Activated CD4-positive, CD25-positive, alpha-beta regulatory T cell treated with anti-CD3 and anti-CD28 coated beads, Interleukin-2, amount 50 U/mL, for 24 hours (primary cell): ENCODE measurements at places on chromosomes 11 and 22.

DNA sequence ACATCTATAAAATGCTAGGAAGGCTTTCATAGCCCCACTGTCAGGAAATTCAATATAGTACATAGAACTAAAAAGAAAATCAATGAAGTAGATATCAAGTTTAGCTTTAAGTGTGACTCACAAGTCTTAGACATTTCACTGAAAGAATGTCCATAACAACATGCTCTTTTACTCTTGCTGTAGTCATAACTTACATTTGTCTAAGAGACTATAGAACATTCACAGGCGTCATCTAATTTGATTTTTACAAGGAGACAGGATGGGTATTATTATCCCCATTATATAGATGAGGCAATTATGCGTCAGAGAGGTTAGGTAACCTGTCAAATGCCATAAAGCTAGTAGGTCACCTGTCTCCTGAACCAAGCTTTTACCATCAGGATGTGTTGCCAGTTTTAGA lies 36.9 kb downstream of the BDNF start:
- ATAC-seq, result no peak

- no peak for ATAC-seq
These were observed 31.4 kb downstream of the TRIM29 start for GRCh38 chr11:120106354-120107150.

GRCh38 chr22:28395920-28396753 lies 283.5 kb downstream of the TTC28 start:
- peak; percentile 70 for ATAC-seq

- peak; percentile 19 for ATAC-seq
These were observed 565 bp downstream of the NUCB2 start for GRCh38 chr11:17277024-17277584.

DNA sequence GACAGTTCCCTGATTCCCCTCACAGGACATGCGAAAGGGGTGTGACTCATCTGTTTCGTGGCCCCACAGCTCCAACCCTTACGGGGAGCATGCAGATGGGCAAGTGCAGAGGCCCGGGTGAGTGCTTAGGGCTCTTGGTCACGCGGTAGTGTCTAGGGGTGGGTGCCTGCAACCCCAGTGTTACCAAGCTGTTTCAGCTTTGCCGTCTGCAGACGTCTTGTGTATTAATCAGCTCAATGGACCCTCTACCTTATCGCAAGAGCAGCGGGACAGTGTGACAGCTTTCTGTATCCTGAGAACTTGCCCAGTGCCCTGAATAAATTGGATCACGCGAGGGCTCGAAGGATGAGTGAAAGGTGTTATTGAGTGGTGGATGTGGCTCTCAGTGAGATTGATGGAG lies 816.4 kb upstream of the ANO3 start:
- ATAC-seq, result no peak

DNA sequence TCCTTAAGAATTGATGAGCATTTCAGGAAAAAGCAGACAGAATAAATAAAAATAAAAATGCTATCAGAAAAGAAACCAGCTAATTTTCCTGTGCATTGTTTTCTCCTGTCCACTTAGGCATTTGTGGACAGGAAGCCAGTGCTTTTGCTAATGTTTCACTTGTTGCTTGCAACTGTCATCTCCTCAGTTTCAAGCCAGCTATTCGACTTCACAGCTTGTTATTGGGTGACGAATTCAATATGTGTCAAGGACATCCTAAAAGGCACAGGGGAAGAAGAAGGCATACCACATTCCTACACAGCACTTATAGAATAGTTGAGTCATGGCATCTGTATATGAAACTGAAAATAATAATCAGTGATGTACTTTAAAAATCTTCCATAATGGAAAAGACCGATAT lies 530.6 kb upstream of the KIRREL3 start:
- no peak for ATAC-seq

DNA sequence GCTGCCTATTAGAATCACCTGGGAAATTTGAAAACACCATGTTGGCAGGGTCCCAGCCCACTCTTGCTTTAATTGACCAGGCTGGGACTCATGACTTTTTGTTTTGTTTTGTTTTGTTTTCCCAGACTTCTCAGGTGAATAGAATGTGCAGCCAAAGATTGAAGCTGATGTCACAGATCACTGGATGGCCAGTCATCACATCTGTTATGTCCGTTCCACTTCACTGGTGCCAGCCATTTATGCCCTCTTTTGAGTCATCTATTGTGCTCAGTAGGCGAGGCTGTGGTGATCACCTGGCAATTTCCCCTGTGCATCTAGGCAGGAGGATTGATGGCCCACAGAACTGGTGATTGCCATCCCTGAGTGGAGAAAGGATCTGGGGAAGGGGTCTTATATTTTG lies 297.3 kb downstream of the INSC start:
- no peak for ATAC-seq

DNA sequence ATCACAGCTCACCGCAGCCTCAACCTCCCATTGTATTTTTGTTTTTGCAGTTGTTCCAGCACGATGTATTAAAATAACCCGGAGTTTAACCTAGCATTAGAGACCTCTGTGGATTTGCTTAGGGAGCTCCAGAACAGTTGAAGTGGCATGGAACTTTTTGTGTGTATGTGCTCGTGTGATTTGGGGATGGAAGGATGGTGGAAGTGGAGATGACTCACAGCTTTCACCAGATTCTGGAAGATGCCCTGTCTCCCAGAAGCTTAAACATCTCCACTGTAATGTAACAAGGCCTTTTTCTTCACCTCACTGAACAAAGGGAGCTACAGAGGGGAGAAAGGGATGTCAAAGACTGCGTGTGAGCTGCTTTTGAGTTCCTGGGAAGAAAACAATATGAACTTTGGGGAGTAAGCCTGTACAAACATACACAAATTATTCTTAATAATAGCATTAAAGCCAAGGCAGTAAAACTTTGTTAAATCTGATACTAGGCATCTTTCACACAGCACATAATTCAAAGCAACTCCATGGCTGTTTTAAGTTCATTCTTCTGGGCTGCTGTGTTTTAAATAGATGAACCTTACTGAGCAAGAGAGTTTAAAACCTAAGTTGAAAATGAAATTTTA lies 226.4 kb downstream of the ADAMTS15 start:
- no peak for ATAC-seq

DNA sequence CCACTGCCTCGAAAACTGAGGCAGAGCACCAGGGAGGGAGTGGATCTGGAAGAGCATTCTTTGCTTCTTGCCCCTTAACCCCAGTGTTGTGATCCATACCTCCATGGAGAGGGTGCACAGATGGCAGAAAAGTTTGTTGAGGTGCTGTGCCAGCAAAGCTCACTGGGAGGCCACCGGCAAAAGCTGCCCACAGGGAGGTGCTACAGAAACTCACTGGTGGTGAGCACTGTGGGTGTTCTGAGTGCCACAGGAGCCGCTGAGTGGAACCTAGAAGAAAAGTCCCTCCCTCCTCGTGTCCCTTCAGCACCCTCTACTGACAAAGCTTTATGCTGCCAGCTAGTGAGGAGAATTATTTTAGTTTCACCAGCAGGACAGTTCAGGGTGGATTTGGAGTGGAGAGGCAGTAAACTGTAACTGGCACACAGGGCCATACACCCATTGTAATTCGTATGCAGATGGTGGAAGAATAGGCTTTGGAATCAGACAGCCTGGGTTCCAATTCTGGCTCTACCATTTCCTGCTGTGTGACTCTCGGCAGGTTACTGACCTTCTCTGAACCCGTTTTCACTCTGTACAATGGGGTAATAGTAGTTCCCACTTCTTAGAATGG lies 84.6 kb downstream of the SWAP70 start:
- ATAC-seq, result peak; percentile 92

DNA sequence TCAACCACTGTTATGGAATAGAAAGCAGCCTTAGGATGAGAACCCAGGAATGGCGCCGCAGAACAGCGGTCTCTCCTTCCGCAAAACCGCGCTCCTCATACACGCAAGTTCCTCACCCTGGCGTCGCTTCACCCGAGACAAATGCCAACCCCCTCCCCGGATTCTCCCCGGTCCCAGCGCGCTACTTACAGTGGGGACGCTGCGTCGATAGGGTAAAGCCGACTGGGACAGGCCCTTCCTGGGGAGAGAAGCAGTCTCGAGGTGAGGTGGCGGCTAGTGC lies 287 bp downstream of the RPS13 start:
- peak; percentile 5 for ATAC-seq

DNA sequence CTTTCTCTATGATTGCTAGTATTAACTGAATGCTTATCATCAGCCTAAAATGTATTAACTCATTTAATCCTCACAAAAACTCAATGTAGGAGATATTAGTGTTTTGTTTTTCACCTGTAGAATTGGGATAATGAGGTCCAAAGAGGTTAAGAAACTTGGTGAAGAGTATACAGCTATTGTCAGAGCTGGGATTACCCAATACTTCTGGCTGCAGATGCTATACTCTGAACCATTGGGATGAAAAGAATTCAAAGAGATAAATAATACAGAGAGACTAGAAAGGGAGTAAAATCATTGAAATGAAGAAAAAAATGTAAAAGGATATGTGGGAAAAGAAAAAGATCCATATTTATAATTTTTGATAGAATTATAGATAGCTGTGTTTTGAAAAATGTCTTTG lies 137.1 kb downstream of the TRPC6 start:
- ATAC-seq, result no peak

DNA sequence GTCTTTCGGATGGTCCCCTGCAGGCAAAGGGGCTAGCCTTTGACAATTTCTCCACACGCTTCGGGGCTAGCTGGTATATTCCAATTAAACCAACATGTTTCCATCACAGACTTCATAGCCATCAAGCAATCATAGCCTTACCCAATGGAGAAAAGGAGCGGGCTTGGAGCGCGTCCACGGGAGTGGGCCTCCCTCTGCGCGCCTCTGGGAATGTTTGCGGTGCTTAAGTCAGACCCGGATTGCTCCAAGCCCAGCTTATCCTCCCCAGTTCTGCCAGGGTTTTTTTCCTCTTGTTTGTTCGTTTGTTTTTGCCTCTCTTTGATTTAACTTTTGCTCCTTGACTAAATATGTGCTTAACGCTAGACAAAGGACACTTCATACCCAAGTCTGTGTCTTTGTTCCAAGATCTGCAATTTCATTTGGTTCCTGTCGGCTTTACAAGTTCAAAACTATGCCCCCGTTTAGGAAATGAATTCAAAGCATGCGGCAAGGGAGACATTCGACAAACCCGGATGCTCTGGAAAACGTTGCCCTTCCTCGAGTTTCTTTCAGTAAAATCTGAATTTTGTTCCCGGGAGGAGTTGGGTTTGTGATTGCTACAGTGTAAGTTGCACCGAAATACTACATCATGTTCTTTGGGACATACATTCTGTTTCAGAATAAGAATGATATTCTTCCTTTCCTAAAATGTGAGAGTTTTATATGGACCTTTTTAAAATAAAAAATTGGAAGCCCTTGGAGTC lies 1.0 kb upstream of the GLB1L2 start:
- no peak for ATAC-seq

GRCh38 chr11:130872981-130873380 lies 43.3 kb downstream of the SNX19 start:
- no peak for ATAC-seq
